ENCODE measurements at places on chromosomes 4 and X.

DNA sequence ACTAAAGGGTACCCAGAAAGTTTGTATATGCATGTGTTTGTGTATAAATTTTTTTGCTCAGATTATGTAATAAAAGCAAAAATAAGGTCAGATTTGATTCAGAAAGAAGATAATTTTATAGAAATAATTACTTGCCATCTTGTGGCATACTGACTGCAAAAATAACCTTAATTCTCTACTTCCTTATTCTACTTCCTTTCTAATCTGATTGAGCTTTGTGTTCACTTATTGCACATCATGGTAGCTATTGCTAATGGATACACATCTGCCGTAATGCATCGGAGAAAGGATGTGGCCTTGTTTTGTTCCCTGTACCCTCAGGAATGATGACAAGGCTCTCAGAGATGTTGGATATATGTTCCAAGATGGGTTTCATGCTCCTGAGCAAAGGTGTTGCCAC lies 10.5 kb upstream of the GNPDA2 start:
- no peak for DNase-seq

- no peak for DNase-seq
Measured at GRCh38 chr4:26083987-26084386, 170.0 kb downstream of the SMIM20 start.

GRCh38 chrX:128581615-128582014 lies 529.4 kb upstream of the ACTRT1 start:
- DNase-seq: no peak

- no peak for DNase-seq
Measured at GRCh38 chr4:86155766-86156165, 204.1 kb downstream of the MAPK10 start.

DNA sequence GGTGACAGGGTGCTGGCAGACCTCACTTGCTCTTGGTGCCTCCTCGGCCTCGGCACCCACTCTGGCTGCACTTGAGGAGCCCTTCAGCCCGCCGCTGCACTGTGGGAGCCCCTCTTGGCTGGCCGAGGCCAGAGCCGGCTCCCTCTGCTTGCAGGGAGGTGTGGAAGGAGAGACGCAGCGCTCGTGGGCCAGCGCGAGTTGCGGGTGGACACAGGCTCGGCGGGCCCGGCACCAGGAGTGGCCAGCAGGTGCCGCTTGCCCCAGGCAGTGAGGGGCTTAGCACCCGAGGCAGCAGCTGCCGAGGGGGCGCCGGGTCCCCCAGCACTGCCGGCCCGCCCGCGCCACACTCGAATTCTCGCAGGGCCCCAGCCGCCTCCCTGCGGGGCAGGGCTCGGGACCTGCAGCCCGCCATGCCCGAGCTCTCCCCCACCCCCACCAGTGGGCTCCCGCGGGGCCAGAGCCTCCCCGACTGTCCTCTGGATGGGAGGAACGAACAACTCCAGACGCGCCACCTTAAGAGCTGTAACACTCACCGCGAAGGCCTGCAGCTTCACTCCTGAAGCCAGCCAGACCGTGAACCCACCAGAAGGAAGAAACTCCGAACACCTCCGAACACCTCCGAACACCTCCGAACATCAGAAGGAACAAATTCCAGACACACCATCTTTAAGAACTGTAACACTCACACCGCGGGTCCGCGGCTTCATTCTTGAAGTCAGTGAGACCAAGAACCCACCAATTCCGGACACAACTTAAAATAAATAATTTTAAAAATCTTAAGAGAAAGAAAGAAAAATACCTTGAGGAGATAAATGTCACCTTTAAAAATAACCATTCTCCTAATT lies 311.1 kb upstream of the SLC7A11 start:
- DNase-seq: no peak

DNA sequence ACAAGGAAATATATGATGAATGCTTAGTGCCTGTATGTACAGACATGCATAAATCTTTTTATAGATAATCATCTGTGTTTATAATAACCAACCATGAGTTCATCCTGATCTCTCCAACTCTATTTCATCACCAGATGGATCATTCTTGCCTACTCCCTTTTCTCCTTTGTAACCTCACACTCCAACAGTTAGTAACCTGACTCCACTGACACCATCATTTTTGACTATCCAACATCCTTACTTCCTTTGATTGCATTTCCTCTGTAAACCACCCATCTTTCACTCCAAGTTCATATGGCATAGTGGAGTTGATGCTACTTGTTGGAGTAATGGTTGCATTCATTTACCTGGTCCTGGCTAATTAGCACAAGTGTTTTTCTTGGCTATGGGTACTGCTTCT lies 170.6 kb downstream of the ZNF330 start:
- no peak for DNase-seq

DNA sequence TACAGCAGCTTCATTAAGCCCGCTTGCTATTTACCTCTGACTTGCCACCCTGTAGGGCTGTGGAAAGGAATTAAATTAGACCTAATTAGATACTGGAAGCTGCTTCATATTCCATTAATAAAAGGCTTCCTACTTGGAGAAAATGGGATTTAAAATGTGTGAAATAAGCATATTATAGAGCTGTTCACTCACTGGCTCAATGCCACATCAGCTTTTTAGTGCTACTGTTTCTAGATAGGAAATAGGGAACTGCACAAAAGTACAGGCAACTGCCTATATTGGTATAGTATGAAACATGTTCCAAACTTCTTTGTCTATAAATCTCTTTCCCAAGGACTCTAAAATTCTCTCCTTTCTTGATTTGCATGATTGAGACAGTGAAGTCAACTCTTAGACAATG lies 407.9 kb upstream of the AADAT start:
- DNase-seq: no peak

DNA sequence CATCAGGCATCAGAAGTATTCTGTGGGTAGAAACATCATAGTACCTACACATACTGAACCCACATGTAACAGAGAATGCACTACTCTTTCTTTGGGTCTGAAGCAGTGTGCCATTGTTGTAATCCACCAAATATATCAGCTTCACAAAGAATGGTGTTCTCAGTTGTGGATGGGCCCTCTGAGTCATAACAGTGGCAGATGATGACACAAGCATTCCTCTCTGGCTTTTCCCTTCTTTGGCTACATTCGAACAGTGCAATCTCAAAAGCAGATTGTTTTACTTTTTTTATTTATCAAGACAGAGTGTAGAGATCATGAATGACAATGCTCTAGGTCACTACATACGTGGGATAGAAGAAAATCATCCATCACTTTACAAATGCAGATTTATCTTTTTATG lies 247.2 kb upstream of the EPHA5 start:
- DNase-seq: no peak
